Skeletal muscle cell (primary cell): ENCODE measurements at places on chromosomes 2 and 18.

DNA sequence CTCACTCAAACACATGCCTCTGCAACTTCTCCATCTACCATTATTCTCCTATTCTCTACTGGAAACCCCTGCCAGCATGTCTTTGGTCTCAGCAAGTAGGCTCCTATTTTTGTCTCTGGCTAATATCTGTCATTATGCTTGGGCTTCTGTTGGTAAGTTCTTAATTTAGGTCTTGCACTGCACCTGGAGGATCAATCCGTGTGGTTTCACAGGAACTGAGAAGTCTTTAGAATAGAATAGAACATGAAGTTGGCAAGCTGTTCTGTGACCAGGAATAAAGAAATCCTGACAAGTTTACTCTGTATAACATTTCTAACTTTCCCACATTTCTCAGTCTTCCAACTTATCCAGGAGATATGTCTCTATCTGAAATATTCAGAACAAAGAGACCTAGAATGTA lies 219.5 kb upstream of the GYPC start:
- DNase-seq = no peak

DNA sequence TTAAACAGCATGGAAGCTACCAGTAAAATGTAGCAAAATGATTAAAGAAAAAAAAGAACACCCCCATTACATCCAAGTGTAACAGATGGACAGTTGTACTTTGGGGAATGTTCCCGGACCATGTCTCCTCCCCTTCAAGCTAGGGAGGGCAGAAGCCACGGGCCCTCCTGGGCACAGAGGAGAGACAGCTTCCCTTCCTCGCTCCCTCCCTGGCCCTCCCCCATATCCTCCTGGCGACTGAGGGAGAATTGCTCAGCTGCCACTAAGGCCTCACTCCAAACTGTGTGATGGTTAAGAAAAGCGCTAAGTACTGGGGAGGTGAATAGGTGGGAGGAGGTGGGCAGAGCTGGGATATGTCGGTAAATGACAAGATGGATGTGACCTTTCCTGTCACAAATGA lies 358.0 kb downstream of the HRH4 start:
- DNase-seq = no peak

- DNase-seq = no peak
Measured at GRCh38 chr2:235570256-235570655, 76.4 kb downstream of the AGAP1 start.

DNA sequence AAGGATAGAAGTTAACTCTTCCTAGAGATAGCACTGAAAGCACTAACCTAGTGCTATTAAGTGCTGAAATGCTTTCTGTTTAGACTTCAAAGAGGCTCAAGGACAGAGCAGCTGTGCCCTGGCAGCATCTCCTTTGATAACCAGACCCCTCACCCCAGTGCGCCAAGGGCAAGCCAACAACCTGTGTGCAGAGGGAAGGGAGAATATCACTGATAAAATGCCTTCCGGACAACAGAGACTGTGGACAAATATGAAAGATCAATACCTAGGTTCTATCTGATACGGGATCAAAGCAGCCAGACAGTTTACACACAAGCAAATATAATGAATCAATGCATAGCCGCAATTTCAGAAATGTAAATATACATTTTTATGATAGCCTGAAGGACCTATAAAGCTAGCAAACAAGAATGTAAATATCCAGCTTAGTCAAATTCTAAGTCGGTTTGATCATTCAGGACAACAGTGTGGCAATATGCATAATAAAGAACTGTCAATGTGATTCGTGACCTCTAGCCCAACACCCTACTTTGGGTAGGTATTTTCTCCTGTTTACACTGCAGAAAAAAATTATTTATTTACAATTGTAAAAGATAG lies 91.8 kb upstream of the RFX8 start:
- no peak for DNase-seq

GRCh38 chr2:238239543-238239862 lies 335 bp downstream of the HES6 start:
- DNase-seq = no peak

GRCh38 chr2:16022548-16023240 lies 82.3 kb downstream of the MYCN start:
- no peak for DNase-seq

DNA sequence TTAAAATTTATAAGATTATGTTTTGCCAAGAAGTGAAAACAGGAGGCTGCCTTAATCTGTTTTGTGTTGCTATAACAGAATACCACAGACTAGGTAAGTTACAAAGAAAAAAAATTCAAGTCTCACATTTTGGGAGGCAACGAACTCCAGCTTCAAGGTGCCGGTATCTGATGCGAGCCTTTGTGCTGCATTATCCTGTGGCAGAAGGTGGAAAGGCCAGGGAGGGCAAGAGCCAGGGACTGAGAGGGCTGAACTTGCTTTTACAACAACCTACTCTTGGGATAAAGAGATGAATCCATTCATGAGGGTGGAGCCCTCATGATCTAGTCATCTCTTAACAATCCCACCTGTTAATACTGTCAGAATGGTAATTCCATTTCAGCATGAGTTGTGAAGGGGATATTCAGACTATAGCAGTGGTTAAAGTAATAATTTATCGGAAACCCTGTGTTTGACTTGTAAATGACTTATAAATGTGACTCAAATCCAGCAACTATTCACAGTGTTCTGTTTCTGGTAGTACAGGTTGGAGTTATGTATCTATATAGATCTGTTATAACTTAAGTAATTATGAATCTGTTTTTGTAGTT lies 3.7 kb downstream of the MTX2 start:
- DNase-seq = no peak

DNA sequence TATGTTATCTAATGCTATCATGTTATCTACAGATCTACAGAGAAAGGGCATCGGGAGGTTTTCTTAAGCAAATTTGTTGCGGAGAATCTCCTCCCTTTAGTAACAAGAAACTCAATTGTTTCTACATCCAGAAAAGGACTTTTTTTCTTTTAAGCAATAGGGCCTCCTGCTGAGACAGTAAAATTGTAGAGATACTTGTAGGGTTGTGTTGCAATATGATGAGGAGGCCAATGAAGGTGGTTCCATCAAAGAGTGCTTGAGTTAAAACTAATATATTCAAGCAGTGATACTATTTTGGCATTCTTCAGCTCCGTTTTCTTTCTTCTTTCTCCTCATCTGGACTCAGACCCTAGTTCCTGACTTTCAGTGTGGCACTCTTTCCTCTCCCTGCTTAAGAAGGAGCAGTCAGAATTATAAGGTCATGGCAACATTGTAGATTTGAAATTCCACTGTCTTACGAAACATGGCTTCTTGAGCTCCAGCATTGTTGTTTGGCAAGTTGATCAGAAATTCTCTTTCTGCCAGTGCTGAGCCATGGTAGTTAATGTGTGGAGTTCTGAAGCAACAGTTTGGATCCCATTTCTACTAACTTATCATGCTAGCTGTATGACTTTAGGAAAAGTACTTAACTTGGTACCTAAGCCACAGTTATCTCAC lies 202.0 kb upstream of the SLC14A2 start:
- peak; percentile 39 for DNase-seq

DNA sequence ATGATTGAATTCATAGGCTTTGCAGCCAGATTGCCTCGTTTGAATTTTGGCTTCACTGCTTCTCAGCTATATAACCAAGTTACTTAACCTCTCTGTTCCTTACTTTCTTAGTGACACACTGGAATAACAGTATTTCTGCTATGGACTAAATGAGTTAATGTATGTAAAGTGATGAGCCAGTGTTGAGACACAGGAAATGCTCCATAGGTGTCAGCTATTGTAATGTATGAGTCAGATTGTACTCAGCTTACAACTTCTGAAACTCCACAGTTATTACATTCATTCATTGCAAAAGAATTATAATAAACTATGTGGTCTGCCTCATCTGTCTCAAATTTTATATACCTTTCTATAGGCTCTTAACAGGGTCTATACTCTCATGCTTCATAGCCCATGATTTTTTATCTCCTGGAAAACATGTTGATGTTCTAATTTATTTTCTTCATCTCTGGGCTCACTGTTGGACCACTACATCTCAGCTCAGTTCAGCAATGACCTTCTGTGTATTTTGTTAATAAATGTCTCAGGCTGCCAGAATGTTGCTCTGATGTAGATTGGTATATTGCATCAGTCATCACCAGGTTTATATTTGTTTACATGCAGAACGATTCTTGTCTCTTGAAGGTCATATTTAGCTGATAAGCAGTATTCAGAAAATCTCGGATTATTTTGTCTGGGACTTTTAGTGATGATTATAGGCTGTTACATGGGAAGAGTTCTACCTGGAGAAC lies 76.2 kb downstream of the MAP3K20 start:
- DNase-seq = peak; percentile 79

DNA sequence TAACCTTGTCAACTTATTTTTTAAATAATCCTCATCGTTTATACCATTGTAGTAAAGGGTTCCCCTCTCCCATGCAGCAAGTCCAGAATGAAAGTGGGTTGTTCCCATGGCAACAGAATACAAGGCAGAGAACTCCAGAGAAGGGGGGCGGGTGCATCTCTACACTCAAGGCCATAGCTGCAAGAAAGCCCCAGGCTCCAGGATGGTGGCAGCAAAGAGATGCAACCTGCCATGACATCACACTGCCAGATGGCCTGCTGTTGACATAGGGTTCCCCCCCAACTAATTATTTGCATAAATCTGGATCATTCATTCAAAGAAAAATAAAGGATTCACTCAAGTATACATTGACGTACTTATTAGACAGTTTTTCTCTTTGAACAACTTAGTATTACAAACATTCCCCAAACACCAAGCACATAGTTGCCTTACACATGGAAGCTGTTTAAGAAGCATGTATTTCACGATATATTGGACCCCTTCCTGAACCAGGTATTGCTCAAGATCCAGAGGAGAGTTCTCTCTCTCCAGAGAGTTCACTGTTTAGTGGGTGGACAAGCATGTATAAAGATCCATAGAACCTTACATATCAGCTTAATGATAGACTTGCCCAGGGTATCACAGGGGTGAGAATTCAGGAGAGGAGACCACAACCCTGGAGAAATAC lies 87.4 kb upstream of the KLF7 start:
- no peak for DNase-seq

DNA sequence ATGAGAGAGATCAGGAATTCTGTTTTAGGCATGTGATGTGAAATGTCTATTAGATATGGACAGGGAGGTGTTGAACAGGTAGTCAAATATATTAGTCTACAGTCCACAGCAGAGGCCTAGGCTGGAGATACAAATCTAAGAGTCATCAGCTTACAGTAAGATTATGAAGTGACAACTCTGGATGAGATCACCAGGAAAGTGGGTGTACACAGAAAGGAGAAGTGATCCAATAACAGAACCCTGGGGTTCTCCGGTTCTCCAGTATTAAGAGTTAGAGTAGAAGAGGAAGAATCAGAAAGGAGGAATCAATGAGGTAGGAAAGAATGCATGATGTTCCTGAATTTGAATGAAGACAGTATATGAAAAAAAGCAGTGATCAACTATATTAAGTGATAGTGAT lies 362.3 kb downstream of the FIGN start:
- no peak for DNase-seq

GRCh38 chr2:71465356-71465755 lies 12.0 kb downstream of the DYSF start:
- no peak for DNase-seq

GRCh38 chr2:226767056-226767813 lies 32.4 kb downstream of the IRS1 start:
- DNase-seq = no peak

DNA sequence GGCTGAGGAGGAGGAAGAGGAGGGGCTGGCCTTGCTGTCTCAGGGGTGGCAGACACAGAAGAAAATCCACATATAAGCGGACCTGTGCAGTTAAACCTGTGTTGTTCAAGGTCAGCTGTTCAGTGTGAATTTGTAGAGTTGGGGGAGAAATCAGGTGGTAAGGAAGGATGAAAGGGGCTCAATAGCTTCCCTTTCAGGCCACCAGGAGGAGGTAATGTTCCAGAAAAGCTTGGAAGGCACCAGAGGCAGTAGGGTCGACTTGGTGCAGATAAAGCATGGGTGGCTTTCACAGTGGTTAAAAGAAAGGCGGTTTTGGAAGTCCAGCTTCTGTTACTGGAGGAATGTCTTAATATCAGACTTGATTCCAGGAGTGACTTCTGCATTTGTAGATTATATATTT lies 167.4 kb downstream of the THSD7B start:
- no peak for DNase-seq

DNA sequence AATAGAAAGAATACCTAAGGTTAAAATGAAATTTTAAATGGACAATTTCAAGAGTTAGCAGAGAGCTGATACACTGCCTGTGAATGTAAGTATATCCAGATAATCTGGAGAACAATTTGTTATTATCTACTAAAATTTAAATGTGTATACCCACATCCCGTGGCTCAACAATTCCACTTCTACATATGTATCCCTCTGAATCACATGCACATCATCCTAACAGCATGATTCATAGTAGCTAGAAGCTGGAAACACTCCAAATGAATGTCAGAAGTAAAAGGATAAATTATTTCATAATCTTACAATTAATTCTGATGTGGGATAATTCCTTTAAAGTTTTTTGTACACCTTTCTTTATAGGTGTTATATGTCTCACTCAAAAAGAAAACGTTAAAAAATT lies 87.9 kb downstream of the CNTNAP5 start:
- peak; percentile 62 for DNase-seq

- DNase-seq = no peak
Measured at GRCh38 chr18:5903386-5903785, 8.1 kb upstream of the TMEM200C start.

DNA sequence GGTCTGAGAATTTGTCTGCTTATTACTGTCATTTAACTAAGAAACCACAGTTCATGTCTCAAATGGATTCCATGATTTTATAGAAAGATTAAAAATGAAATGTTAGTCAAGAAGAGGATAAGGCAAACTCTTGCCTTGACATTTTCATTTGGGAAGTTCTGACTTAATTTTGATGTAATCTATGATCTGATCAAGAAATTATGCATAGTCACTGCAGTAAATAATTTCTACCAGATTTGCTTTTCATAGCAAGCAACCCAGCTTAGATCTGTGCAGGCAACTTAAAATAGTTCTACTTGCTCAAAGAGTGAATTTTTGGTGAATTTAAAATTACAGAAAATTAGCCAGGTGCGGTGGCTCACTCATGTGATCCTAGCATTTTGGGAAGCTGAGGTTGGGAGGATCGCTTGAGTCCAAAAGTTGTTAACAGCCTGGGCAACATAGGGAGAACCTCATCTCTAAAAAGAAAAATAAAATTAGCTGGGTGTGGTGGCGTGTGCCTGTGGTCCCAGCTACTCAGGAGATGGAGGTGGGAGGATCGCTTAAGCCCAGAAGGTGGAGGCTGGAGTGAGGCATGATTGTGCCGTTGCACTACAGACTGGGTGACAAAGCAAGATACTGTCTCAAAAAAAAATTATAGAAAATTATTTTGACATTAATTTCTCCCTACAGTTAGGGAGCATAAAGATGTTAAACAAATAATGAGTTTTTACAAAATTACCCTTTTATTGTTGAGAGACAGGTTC lies 158.7 kb upstream of the MYO3B start:
- no peak for DNase-seq

DNA sequence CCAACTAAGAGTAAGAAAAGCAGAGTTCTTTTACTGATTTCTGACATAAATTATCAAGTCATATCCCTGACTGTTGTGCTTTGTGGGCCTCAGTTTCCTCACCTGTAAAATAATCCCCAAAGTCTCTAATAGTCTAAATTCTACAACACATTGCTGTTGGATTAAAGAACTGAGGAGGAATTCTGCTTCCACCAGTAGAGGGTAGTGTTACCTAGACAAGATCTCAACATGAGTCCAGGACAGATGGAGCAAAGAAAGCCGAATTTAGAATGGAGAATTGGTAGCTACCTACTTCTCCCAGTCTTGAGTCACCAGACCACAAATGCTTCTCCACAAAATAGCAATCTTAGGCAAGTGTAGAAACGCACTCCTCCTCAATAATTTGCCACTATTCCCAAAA lies 462.5 kb upstream of the FSHR start:
- no peak for DNase-seq
